Pancreas (tissue), 10 donors: ENCODE measurements at places on chromosomes 4 and X. TPM values are rescaled to one million over a fixed set of nuclear protein-coding genes. Genes with fewer than 3 reads are reported as not detected.

DNA sequence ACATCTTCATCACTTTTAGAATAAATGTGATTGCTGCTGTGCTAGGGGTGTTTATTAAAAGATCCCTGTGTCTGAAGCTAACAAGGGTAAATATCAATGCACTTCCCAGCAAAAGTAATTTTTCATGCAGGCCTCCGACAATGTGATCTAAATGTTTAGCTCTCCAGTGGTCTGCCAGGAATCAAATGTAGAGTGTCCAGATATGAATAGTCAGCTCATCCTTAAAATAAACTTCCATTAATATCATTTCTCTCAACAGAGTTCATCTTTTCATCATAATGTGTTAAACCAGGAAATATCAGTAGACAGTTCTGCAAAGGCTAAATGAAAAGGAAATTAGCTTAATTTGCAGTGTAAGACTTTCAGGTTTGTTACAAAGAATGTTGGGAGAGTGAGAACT lies 102.2 kb upstream of the EGFL6 start:
- no peaks in the 10 kb centered on the region for H3K4me1 ChIP-seq
- no peak overlapping the region for H3K4me3 ChIP-seq
- no peaks in the 10 kb centered on the region for H3K36me3 ChIP-seq
- no peak for DNase-seq
- H3K27ac ChIP-seq: no peak overlapping the region
- H3K27me3 ChIP-seq: no peaks in the 10 kb centered on the region

GRCh38 chr4:517806-518070 lies 18.7 kb downstream of the PIGG start:
- no peak overlapping the region for H3K27ac ChIP-seq
- H3K27me3 ChIP-seq: no peaks in the 10 kb centered on the region
- H3K4me3 ChIP-seq: no peak overlapping the region
- no peak for DNase-seq
- H3K4me1 ChIP-seq: no peaks in the 10 kb centered on the region
- H3K36me3 ChIP-seq: peaks cover 31% of the 10 kb centered on the region

DNA sequence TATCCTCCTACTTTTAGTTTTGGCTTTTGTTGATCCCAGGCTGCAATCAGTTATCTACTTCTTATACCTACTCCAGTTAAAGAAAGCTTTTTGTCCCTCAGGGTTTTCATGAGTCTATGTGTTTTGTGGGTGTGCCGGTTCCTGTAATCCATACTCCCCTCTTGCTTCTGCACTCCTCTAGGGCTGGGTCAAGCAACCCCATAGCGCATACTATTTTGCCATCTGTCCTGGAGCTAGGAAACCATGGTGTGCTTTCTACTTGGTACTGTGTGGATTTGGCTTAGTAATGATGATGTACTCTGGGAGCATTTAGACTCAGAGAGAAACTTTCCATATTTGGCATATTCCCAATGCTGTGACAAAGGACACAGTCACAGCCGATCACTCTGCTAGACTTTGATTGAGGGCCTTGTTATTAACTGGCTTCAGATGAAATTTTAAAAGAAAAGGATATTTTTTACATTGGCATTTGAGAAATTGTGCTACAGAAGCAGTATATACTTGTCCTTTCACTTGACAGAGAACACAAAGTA lies 86.1 kb upstream of the GRXCR1 start:
- H3K36me3 ChIP-seq: no peaks in the 10 kb centered on the region
- no peak for DNase-seq

DNA sequence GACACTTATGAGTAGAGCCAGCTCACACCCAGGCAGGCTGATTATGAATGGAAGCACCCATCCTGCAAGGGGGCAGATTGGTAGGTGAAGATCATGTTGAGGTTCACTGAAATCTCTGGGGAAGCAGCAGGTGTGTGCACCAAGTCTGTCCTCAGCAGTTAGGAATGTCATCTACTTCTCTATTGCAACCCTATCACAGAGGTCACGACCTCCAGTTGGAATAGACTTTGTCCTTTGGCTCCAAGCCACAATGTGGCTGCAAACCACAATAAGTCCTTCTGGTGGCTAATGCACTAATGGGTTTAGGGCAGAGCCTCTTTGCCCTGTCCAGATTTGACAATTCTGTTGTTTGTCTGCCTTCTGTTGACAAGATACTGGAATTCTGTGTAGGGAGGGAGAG lies 1056.7 kb downstream of the PCDH19 start:
- H3K36me3 ChIP-seq: no peaks in the 10 kb centered on the region
- no peak overlapping the region for H3K4me3 ChIP-seq
- DNase-seq: no peak
- no peaks in the 10 kb centered on the region for H3K4me1 ChIP-seq

DNA sequence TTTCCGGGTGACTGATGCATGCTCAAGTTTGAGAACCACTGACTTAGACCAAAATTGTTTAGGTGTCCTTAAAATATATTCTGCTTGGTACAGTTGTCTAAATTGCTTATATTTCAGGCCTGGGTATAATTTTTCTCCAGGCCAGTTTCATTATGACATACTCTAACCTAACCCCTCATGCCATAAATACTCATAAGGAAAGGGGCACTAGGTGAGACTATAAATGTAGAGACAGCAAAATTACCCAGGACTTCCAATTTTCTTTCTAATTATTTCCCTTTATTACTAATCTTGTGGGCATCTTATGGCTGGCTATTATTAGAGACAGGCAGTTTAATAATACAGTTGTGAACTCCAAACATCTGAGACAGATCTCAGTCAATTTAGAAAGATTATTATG lies 150.2 kb downstream of the RRAGB start:
- no peaks in the 10 kb centered on the region for H3K36me3 ChIP-seq
- H3K27me3 ChIP-seq: no peaks in the 10 kb centered on the region
- no peak overlapping the region for H3K4me3 ChIP-seq
- no peak overlapping the region for H3K27ac ChIP-seq
- no peaks in the 10 kb centered on the region for H3K4me1 ChIP-seq

Gene MTNR1A
- polyA plus RNA-seq: 0.09 TPM

DNA sequence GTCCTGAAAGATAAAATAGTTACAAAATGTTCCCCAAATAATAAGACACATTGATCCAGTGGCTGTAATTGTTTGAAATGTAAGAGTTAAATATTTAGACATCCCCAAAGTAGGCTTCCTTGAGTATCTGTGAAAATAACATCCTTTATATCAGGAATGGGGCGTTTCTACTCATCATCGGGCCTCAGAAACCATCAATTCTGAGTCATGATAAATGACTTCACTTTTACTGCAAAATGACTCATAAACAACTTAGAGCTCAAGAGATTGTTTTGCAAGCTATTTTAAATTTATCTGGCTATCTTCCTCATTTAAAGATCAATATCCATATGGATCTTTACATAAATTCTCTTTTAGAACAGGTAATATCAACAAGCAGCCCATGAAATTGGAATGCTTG lies 369.4 kb upstream of the CNKSR2 start:
- no peak for DNase-seq
- no peaks in the 10 kb centered on the region for H3K36me3 ChIP-seq
- peaks cover 3% of the 10 kb centered on the region for H3K27me3 ChIP-seq
- H3K4me3 ChIP-seq: no peak overlapping the region
- no peak overlapping the region for H3K27ac ChIP-seq
- H3K4me1 ChIP-seq: no peaks in the 10 kb centered on the region

- no peaks in the 10 kb centered on the region for H3K4me1 ChIP-seq
- H3K27ac ChIP-seq: no peak overlapping the region
- H3K4me3 ChIP-seq: no peak overlapping the region
Measured at GRCh38 chrX:13646154-13646549, 6.8 kb upstream of the TCEANC start.

GRCh38 chr4:108327642-108328382 lies 159.1 kb upstream of the LEF1 start:
- H3K36me3 ChIP-seq: no peaks in the 10 kb centered on the region
- no peak overlapping the region for H3K27ac ChIP-seq
- H3K4me1 ChIP-seq: no peaks in the 10 kb centered on the region
- peaks cover 4% of the 10 kb centered on the region for H3K27me3 ChIP-seq
- no peak overlapping the region for H3K4me3 ChIP-seq
- no peak for DNase-seq

DNA sequence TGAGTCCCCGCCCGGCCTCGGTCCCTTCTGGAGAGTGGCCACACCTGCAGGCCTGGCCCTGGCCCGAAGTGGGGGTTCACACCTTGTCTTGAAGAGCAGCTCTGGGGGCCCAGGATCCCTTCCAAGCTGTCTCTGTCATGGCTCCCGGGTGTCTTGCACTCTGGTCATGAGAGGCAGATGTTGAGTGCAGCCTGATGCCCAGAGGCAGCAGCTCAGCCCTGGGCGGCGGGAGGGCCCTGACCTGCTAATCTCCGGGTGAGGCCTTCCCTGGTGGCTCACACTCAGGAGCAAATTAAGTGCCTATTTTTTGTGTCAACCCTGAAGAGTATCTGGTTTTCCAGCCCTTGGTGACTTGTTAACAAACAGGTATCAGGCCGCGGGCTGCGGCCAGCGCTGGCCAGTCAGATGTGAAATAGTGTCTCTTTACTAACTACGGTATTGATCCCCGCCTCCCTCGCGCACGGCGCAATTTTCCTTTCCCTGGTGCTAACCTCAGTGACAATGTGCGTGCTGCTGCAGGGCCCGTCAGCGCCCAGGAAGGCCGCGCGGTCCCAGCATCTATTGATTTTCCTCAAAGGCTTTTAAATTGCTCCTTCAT lies 24.2 kb downstream of the NKX1-1 start:
- no peak overlapping the region for H3K27ac ChIP-seq
- H3K4me3 ChIP-seq: no peak overlapping the region
- peak; percentile 41 for DNase-seq
- H3K4me1 ChIP-seq: no peaks in the 10 kb centered on the region
- no peaks in the 10 kb centered on the region for H3K27me3 ChIP-seq

Gene PLP1
- polyA plus RNA-seq: 2.6 TPM

- peaks cover 30% of the 10 kb centered on the region for H3K36me3 ChIP-seq
- H3K4me1 ChIP-seq: no peaks in the 10 kb centered on the region
- no peak overlapping the region for H3K4me3 ChIP-seq
- H3K27me3 ChIP-seq: no peaks in the 10 kb centered on the region
Measured at GRCh38 chr4:8410066-8410625, 30.4 kb downstream of the ACOX3 start.

DNA sequence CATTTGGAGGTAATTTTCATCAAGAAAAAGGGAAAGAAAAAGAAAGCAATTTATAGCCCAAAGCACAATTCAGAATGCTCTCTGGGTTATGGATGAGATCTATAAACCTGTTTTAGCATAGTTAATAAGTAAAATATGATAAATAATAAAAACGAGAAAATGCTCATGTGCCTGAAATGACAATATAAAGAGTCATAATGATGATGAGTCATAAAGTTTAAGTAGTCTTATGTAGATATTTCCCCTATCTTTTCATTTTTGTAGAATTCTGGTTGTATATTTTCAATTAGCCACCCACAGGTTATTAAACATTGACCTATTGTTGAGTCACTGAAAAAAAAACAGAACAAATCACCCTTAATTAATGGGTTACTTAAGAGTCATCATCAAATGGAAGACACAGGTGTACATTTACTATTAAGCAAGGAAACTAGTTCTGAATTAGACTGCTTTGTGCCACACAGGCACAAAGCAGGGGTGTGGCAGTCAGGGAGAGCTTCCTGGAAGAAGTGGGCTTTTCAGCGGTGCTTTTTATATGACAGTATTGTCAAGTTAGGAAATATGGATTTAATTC lies 29.3 kb downstream of the BEND4 start:
- no peaks in the 10 kb centered on the region for H3K4me1 ChIP-seq
- no peaks in the 10 kb centered on the region for H3K27me3 ChIP-seq
- no peaks in the 10 kb centered on the region for H3K36me3 ChIP-seq
- no peak overlapping the region for H3K4me3 ChIP-seq

Gene ANK2
- polyA plus RNA-seq: 3.1 TPM

DNA sequence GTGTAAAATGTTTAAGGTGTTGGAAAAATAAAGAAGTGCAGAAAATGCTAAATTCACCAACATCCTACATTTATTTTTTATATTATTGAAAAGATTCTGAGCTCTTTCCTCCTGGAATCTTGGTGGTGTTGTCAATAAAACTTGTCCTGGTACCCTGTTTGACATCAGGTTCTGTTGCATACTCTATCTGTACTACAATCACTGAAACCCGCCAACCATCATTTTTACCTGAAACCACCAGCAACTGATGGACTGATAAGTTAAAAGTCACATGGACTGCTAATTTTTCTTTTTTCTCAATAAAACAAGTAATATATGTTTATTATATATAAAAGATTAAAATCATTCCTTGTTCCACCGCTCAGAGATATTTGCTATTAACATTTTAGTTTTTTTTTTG lies 23.4 kb downstream of the STAP1 start:
- H3K4me1 ChIP-seq: peaks cover 6% of the 10 kb centered on the region
- H3K27ac ChIP-seq: no peak overlapping the region
- no peak overlapping the region for H3K4me3 ChIP-seq
- no peak for DNase-seq
- H3K36me3 ChIP-seq: no peaks in the 10 kb centered on the region

Gene CTAG2
- not detected for polyA plus RNA-seq

DNA sequence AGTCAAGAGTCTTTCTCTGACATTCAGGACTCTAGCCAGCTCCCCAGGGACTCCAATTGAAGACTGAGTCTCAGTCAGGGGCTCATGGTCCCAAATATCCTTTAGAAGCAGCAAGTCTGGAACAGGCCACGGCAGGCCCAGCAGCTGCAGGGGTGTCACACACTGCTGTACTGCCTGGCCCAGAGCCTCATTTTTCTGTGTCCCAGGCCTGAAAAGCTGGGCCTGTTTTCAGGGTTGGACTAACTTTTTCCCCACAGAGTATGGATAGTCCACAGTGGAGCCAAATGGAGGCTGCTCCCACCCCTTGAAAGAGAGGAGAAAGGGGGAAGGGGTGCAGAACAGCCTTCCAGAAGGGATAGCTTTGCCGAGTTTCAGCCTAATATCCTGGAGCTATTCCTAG lies 146.8 kb upstream of the NALF2 start:
- H3K36me3 ChIP-seq: no peaks in the 10 kb centered on the region
- no peaks in the 10 kb centered on the region for H3K4me1 ChIP-seq
- no peak overlapping the region for H3K27ac ChIP-seq
- H3K27me3 ChIP-seq: no peaks in the 10 kb centered on the region
- no peak for DNase-seq

GRCh38 chr4:149801416-149801815 lies 14.2 kb downstream of the IQCM start:
- no peak overlapping the region for H3K27ac ChIP-seq
- no peaks in the 10 kb centered on the region for H3K4me1 ChIP-seq
- no peaks in the 10 kb centered on the region for H3K36me3 ChIP-seq
- DNase-seq: no peak
- H3K4me3 ChIP-seq: no peak overlapping the region
- H3K27me3 ChIP-seq: no peaks in the 10 kb centered on the region

DNA sequence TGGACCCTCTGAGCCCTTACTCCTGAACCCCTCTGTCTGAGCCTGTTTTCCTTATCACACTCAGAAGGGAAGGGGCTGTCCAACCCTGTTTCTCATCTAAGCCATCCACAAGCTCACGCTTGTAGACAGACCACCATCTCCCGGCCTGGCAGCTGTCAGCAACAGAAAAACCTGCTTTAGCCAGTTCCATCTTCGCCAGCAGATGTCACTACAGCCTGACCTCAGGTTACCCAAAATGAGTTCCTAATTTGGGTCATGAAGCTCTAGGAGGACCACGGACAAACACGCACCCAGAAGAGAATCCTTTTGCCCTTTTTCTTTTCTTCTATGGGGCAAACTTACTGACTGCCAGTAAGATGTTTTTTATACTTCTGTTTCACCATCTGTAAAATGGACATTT lies 445.4 kb downstream of the BCOR start:
- H3K36me3 ChIP-seq: no peaks in the 10 kb centered on the region
- H3K27ac ChIP-seq: no peak overlapping the region
- H3K27me3 ChIP-seq: no peaks in the 10 kb centered on the region
- H3K4me1 ChIP-seq: no peaks in the 10 kb centered on the region
- no peak overlapping the region for H3K4me3 ChIP-seq
